ENCODE measurements at places on chromosomes 12 and 14. TPM values are rescaled to one million over a fixed set of nuclear protein-coding genes. Genes with fewer than 3 reads are reported as not detected.

DNA sequence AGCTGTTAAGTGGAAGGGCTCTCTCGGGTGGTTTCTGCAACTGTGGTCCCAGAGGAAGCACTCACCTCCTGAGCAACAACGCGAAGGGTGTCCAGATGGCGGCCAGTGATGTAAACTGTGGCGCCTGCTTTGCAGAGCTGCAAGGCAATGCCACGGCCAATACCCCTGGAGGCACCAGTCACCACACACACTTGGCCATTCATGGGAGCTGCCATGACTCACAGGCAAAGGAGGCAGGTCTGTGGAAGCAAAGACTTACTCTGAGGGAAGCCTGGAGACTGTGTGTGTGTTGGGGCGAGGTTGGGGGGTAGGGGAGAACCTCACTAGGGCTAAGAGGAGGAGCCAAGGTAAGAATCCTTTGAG, 707 bp downstream of the DHRS1 start:
- DNase-seq: no peak
- H3K27ac ChIP-seq: peak overlapping the region; percentile 37
- H3K27me3 ChIP-seq: no peaks in the 10 kb centered on the region
- H3K36me3 ChIP-seq: peaks cover 1% of the 10 kb centered on the region
- peaks cover 4% of the 10 kb centered on the region for H3K4me1 ChIP-seq

GRCh38 chr14:40365305-40365704, 933.1 kb upstream of the FBXO33 start:
- no peak overlapping the region for H3K4me3 ChIP-seq
- DNase-seq: no peak
- H3K4me1 ChIP-seq: no peaks in the 10 kb centered on the region
- no peaks in the 10 kb centered on the region for H3K27me3 ChIP-seq

DNA sequence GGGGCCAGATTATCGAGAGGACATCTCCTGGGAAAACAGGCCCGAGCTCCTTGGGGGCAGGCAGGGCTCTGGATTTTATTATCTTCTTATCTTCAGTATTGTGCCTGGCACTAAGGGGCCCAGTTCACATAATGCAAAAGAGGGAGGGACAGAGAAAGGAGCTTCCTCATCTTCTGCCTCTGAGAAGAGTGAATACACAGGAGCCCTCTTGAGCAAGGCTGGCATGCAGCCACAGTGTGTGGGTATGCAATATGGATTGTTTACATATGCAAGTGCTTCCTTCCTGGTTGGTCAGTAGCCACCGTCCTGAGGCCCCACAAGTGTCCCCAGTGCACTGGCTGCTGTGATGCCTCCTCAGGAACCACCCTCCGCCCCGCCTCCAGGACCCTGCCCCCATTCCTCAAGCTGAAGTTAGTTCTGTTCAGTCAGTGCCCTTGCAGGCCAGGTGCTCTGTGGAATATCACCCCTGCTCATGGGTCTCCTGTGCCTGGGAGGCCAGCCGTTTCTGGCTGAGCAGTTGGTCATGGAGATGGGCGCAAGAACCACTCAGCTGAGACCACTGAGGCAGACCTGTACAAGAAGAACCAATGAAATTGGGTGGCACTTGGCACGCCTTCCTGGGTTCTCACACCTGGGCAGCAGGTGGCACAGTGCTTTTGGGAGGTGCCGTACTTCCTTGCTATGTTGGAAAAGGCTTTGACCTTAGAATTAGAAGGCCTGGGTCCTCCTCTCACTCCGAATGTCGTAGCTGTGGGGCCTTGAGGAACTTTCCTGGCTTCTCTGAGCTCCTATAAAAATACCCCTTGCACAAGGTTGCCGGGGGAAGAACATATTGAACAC, 35.1 kb upstream of the ACTN1 start:
- H3K27me3 ChIP-seq: no peaks in the 10 kb centered on the region
- no peaks in the 10 kb centered on the region for H3K36me3 ChIP-seq
- peaks cover 5% of the 10 kb centered on the region for H3K4me1 ChIP-seq
- peak; percentile 81 for DNase-seq
- H3K4me3 ChIP-seq: no peak overlapping the region

DNA sequence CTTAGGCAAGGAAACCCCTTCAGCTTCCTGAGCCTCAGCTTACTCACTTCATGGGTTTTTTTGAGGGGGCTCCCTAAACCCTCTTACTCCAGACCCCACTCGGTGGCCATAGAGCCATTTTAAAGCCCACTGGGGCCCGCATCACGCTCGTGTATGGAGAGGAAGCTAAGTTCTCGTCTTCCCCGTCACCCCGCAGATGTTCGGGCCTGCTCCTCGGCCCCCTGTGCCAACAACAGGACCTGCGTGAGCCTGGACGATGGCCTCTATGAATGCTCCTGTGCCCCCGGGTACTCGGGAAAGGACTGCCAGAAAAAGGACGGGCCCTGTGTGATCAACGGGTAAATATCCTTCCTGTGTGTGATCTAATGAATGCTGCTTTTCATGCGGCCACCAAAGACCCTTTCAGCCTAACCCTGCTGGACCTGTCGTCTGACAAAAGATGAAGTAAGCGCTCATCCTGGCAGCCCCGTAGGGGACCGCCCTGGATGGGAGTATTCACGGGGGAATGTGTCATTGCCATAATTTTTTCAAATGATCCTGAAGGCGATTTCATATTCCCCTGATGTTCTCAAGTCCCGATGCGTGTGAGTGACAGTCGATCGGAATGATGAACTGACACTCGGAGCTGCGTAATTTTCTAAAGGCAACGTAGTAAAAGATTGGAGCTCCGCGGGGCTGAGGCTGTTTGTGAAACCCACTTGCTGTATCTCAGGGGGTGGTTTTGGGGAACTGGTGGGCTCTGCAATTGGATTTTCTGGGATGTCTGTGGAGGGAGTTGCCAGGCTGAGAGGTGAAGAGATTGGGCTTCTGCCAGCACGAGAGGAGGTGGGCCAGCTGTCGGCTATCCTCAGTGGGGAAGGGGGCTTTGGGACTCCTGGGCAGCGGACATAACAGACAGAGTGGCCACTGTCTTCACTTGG, 5.4 kb downstream of the DLK1 start:
- no peak for DNase-seq
- H3K36me3 ChIP-seq: no peaks in the 10 kb centered on the region
- H3K4me3 ChIP-seq: no peak overlapping the region

GALC gene
- 51.1 TPM for total RNA-seq

DNA sequence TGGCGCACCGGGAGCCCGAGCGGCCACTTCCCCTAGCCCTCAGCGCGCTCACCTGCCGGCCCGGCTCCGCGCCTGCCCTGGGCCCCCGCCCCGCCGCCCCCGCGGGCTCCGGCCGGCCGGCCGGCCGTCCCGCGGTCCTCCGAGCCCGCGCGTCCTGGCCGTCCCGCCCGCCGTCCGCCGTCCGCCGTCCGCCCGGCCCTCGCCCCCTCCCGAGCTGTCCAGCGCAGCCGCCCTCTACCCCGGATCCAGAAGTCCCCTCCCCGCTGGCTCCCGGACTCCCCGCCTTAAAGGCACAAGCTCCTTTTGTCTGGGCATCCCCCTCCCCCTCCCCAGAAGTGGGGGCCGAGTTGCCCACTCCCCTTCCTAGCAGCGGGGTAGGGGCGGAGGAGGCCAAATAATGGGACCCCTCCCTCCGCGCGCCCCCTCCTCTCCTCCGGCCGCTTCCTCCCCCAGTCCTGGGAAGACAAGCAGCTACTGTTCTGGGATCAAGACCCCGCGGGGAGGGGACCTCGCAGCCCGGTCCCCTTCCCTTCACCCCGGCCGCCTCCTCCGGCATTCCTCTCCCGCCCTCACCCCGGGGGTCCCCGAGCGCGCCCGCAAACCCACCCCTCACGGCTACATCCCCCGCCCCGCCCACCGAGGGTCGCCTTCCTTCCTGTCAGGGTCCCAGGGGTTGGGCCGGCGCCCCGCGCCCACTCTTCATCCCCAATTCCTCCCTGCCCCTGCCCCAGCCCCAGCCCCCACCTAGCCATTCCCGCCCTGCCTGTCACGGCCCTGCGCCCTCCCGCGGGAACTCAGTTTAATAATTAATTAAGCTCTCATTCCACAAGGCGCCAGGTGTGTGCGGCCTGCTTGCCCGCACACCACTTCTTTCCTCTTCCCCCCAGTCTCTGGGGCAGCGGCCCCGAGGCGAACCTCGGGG, at the start of gene ADCY6:
Gene ADCY6, minus strand, starts transcription at position 236 of the 922 bp plus-strand sequence. CDS start 5,655 bp downstream, outside the sequence.
- peak within 1 kb of the TSS; percentile 81 for H3K4me3 ChIP-seq
- peaks cover 3% of the 10 kb centered on the region for H3K36me3 ChIP-seq
- H3K27ac ChIP-seq: peak within 1 kb of the TSS; percentile 91
- DNase-seq: peak; percentile 89
- H3K4me1 ChIP-seq: peaks cover 14% of the 10 kb centered on the region

DNA sequence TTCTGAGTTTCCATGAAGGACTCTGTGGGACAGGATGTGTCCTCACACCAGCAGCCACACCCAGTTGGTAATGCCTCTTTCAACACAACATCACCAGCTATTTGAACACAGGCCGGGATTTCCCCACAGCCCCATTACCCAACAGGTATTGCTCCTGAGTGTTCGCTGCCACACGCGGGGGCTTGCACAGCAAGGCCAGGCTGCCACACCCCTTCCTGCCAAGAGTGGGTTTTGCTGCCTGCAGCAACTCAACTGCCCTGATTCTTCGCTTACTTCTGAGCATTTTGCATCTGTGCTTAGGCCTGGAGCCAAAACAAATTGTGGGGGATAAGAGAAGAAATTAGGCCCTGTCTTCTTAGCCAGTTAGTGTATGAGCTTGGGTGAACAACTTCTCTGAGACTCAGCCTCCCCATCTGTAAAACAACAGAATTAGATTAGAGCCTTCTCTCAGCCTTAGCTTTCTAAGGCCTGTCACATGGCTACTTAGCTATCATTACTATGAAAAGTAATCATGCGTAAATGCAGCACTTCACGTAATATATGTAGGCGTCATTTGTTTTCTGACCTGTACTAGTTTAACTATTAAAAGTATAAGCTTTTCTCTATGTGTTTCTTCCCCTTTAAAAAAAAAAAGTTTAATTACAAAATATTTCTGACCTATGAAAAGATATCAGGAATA, 20.0 kb downstream of the CKAP4 start:
- H3K27me3 ChIP-seq: no peaks in the 10 kb centered on the region
- peaks cover 3% of the 10 kb centered on the region for H3K4me1 ChIP-seq
- H3K27ac ChIP-seq: no peak overlapping the region
- no peak overlapping the region for H3K4me3 ChIP-seq
- no peak for DNase-seq

- no peaks in the 10 kb centered on the region for H3K27me3 ChIP-seq
- no peaks in the 10 kb centered on the region for H3K36me3 ChIP-seq
- peak; percentile 6 for DNase-seq
- no peak overlapping the region for H3K4me3 ChIP-seq
Observed at GRCh38 chr12:108983227-108983626, 37.6 kb downstream of the SVOP start.

PLEK2 gene
- total RNA-seq: 4.9 TPM

GRCh38 chr14:70317969-70318634, 41.4 kb downstream of the COX16 start:
- no peak overlapping the region for H3K27ac ChIP-seq
- peak; percentile 79 for DNase-seq
- H3K27me3 ChIP-seq: peaks cover 7% of the 10 kb centered on the region
- no peak overlapping the region for H3K4me3 ChIP-seq
- no peaks in the 10 kb centered on the region for H3K4me1 ChIP-seq
- H3K36me3 ChIP-seq: no peaks in the 10 kb centered on the region

GRCh38 chr14:80456209-80456608, 244.9 kb upstream of the DIO2 start:
- H3K27me3 ChIP-seq: no peaks in the 10 kb centered on the region
- no peak overlapping the region for H3K27ac ChIP-seq
- H3K36me3 ChIP-seq: no peaks in the 10 kb centered on the region
- no peak for DNase-seq

GRCh38 chr12:46553266-46553665, 180.7 kb upstream of the SLC38A2 start:
- peak overlapping the region; percentile 12 for H3K27ac ChIP-seq
- no peak for DNase-seq
- no peaks in the 10 kb centered on the region for H3K27me3 ChIP-seq

GRCh38 chr12:34208331-34209258, 186.3 kb downstream of the ALG10 start:
- H3K36me3 ChIP-seq: no peaks in the 10 kb centered on the region
- H3K27ac ChIP-seq: no peak overlapping the region
- DNase-seq: no peak
- no peaks in the 10 kb centered on the region for H3K27me3 ChIP-seq
- H3K4me3 ChIP-seq: no peak overlapping the region

LRP1 gene
- 338 TPM for total RNA-seq

DNA sequence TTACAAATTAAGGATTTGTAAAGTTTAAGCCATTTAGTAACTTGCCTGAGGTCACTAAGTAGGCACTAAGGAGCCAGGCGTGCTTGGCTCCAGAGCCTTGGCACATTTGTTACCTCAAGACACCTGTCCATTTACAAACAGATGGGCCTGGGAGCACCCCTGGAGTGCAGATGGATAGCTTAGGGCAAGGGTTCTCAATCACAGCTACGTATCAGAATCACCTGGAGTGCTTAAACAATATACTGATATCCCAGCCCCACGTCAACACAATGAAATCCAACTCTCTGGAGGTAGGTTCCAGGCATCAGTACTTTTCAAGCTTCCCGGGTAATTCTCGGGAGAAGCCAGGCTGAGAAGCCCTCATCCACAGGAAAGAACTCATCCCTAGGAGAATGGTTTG, 45.4 kb downstream of the SLC8A3 start:
- no peak overlapping the region for H3K27ac ChIP-seq
- no peak overlapping the region for H3K4me3 ChIP-seq
- no peak for DNase-seq

- no peak for DNase-seq
- H3K27me3 ChIP-seq: no peaks in the 10 kb centered on the region
- no peak overlapping the region for H3K27ac ChIP-seq
- no peak overlapping the region for H3K4me3 ChIP-seq
- no peaks in the 10 kb centered on the region for H3K36me3 ChIP-seq
- H3K4me1 ChIP-seq: no peaks in the 10 kb centered on the region
Observed at GRCh38 chr12:20722142-20722541, 27.0 kb downstream of the SLCO1C1 start.

DNA sequence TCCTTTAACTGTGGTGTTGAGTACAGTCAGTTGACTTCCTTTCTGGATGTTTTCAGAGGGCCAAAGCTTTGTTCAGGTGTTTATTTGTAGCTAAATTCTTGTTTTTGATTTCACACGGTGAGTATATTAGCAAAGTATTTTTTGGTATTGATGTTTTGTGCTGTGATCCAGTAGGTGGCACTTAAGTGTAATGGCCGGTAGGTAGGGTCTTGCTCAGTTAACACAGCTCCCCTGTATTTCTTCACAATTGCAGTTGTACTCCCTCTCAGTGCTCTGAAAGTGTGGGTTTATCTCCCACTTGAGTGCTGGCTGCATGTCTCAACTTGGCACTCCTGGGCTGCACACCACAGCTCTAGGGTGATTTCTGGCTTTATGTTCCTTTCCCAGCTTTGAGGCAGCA, 339.5 kb downstream of the AEBP2 start:
- DNase-seq: no peak
- H3K27me3 ChIP-seq: no peaks in the 10 kb centered on the region
- no peaks in the 10 kb centered on the region for H3K4me1 ChIP-seq
- no peak overlapping the region for H3K4me3 ChIP-seq

DNA sequence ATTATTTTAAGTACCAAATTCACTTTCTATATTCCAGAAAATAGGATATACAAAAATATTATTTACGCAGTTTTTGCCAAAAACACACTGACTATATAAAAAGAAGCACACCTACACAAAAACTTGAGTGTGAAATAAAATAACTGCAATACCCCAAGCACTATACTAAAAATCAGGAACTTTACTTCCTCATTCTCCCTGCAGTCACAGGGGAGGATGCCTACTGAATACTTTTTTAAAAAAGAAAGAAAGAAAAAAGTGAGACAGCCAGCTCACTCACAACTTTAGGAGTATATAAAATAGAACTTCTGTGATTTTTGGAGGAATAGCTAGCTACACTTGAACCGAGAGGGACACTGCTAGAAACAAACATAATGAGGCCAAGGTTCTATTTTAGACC, 12.2 kb downstream of the RPS6KA5 start:
- no peak for DNase-seq
- peaks cover 4% of the 10 kb centered on the region for H3K4me1 ChIP-seq
- no peak overlapping the region for H3K4me3 ChIP-seq

Data from lung (tissue), 17 donors.